Stimulated activated CD4-positive, alpha-beta T cell treated with anti-CD3 and anti-CD28 coated beads, Interleukin-2, amount 100 ng/mL, for 48 hours (primary cell): ENCODE measurements at places on chromosomes 1 and 21.
A peak's percentile ranks its signal among the peaks of the same experiment; 100 is the strongest.

- DNase-seq = no peak
These were observed 21.4 kb downstream of the FOXO6 start for GRCh38 chr1:41382480-41383090.

DNA sequence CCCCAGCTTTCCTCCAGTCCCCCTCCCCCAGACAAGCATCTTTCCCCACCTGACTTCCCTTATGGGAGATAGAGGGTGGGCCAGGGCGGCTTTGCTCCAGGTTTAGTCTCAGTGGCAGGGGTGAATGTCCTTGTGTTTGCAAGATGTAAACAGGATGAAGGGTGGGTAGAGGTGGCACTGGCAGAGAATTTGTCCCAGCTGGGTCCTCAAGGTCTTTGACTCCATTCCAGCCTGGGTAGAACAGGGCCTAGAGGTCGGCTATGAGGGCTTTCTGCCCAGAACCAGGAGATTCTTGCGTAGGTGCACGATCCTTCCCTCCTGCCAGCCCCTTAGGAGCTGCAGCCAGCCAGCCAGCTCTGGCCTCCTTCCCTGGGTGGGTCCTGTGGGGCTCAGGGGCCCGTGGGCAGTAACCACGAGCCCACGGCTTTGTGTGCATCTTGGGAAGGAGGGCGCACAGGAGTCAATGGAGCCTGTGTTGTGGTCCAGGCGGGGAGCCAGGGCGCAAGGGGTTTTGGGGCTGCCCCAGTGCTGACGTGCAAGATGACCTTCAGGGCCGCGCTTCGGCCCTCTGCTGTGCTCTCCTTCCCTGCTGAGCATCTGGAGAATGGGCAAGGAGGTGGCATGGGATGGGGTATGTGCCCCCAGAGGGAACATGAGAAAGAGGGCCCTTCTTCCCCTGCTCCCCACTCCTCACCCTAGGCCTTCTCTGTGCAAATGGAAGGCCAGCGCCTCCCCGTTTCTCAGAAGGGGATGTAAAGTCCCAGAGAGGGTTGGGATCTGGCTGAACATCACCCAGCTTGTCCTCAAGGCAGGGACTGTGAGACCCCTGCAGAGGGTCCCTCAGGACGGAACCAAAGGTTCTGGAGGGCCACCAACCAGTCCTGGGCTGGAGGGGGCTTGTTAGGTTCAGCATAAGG lies 15.7 kb downstream of the POU3F1 start:
- no peak for DNase-seq

- no peak for DNase-seq
These were observed 10.0 kb downstream of the LRRC53 start for GRCh38 chr1:74502432-74502831.

DNA sequence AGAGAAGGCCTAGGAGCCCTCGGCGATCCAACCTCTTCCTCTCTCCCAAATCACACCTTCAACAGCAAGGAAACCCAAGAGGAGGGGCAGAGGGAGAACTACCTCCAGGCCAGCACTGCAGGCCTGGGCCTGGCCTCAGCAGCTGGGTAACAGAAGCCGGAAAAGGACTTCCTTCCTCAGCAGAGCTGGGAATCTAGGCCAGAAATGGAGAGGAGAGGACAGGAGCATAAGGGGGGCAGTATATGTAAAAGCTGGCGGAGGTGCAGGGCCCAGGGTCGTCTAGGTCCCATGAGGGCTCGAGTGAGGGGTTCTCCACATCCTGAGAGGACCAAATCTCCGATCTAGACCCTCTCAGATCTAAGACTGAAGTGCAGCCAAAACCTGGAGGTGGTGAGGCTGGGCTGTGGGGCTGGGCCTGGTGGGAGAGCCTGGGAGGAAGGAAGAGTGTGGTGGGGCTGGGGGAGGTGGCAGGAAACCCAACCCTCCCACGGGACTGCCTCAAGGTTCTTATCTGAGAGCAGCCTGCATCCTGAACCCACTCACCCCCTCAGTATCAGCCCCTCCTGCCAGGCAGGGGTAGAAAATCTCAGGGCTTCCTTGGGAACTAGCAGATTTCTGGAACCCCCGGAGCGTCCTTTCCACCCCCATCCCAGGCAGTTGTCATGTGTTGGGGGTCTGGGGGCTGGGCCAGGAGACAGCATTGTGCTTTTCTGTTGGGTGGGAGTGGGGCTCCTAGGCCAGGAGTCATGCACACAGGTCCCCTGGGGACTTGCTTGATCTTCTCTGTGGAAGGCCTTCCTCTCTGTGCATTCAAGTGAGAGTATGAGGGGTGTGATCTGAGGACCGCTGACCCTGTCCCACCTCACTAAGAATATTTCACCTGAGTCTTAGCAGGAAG lies 33.0 kb downstream of the PIK3C2B start:
- no peak for DNase-seq

DNA sequence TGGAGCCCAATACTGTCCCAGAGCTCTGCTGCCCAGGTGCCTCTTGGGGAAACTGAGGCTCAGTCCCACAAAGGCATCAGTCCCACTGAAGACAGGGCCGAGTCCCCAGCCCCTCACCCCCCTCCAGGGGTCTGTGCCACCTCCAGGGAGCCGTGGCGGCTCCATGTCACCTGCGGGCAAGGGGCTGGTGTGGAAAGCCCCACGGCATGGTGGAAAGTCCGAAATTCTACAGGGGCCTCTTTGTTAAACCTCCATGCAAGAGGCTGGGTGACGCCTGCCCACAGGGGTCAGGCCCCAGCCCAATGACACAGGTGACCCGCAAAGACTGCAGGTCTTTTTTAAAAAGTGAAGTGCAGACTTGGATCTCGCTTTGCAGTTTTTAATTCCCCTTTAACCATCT lies 3.3 kb upstream of the AIRE start:
- no peak for DNase-seq

DNA sequence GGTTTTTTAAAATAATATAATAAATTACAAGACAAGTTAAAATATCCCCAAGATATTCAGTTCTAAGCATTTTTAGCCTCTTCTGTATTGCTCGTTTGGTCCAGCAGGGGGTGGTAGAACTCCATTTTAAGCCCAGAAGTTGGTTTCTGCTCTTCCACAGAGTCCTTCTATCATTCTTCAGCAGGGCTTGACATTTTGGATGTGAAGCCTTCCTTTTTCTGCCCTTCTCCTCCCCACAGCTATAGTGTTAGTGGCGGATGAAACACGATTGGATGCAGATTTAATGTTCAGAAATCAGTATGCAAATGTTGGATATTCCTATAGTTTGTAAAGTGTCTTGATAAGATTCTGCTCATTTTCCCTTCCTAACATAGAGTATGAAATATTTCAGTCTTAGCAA lies 1.4 kb downstream of the NCAM2 start:
- DNase-seq = peak; percentile 54

DNA sequence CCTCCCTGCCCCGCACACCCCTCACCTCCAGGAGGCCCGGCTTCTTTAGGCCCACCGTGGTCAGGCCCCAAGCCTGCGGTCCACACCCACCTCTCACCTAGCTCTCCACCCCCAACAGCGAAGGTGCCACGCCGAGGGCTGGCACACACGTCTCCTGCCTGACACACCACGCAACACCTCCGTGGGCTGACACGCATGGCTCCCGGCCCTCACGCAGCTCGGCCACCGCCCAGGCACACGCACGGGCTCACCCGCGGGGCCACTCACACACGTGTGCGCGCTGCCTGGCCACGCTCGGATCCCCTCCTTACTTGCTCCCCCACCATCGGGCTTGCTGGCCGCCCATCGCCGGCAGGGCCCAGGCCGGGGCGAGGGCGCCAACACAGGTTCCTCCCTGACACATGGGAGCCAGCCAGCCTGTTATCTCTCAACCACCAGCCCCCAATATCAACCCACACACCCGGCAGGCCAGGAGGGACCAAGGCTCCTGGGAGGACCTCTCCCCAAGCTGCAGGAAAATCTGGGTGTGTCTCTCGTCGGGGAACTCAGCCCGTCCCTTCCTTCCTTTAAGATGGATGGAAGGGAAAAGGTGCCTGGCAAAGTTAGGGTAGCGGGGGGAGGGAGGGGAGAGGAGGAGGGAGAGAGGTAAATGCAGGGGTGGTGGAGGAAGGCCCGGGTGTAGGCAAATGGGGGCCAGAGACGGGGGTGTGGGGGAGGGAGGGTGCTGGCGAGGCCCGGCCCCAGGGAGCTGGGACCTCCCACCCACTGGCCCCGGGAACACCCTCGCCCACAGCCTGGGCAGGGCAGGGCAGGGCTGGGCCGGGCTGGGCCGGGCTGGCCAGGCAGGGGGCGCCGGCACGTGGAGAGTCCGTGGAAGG lies 546 bp downstream of the ELOVL1 start:
- no peak for DNase-seq
